ENCODE measurements at places on chromosomes 4 and X. TPM values are rescaled to one million over a fixed set of nuclear protein-coding genes. Genes with fewer than 3 reads are reported as not detected.

DNA sequence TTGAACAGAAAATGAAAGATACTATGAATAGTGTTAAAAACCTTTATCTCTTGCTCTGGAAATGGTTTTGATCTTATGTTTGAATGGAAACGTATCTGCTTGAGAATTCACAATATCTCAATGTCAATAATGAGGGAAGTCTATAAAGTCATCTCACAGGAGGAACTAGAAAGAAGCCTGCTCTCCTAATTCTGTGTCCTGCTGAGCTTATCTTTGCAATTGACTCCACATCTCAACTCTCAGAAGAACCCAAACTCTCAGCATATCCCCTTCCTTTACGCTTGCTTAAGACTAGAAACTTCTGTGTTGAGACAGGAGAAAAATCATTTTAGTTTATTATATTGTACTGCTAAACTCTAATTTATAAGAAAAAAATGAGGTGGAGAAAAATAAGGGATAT lies 8.3 kb upstream of the PF4V1 start:
- no peak overlapping the region for H3K27ac ChIP-seq
- no peaks in the 10 kb centered on the region for H3K36me3 ChIP-seq
- no peak overlapping the region for H3K4me3 ChIP-seq
- H3K4me1 ChIP-seq: no peaks in the 10 kb centered on the region
- H3K27me3 ChIP-seq: no peaks in the 10 kb centered on the region

DNA sequence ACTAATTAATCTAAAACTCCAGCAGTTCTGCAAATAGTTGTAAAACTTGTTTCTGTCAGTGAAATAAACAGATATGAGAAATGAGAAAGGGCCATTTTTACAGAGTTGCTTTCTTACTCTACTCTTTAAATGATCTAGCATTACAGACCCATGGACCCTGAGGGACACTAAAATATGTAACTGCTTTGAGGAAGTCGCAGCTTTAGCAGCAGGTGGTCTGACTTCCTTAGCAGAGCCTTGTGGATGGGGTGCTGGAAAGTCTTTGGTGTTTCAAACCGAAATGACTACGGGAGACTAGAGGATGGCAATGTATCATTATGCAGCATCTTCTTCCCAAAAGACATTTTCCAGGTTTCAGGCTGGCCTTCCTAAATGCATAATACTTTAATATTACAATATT lies 18.7 kb downstream of the SHISA3 start:
- no peak overlapping the region for H3K4me3 ChIP-seq
- no peaks in the 10 kb centered on the region for H3K36me3 ChIP-seq
- no peaks in the 10 kb centered on the region for H3K4me1 ChIP-seq
- H3K27me3 ChIP-seq: no peaks in the 10 kb centered on the region
- no peak for DNase-seq

- H3K27me3 ChIP-seq: no peaks in the 10 kb centered on the region
- H3K27ac ChIP-seq: peak overlapping the region; percentile 71
- peak; percentile 85 for DNase-seq
- H3K4me1 ChIP-seq: peaks cover 18% of the 10 kb centered on the region
These were observed 7.8 kb downstream of the RBM47 start for GRCh38 chr4:40621592-40622512.

The RAB33B gene
- 15.1 TPM for total RNA-seq

- H3K27ac ChIP-seq: no peak overlapping the region
- H3K4me1 ChIP-seq: no peaks in the 10 kb centered on the region
- H3K36me3 ChIP-seq: no peaks in the 10 kb centered on the region
- H3K4me3 ChIP-seq: no peak overlapping the region
These were observed 644.1 kb downstream of the MID1IP1 start for GRCh38 chrX:39445336-39445735.

DNA sequence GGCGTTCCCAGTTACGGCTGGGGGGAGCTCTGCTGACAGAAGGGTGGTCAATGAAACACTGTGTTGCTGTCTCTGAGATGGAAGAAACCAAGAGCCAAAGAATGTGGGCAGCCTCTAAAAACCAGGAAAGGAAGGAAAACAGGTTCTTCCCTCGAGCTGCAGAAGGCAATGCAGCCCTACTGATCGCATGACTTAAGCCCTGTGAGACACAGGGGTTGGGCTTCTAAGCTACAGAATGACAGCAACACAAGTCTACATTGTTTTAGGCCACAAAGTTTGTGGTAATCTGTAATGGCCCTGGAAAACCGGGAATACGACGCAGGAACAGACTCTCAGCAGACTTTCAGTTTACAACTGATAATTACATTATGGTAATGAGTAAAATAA lies 38.2 kb upstream of the MTNR1A start:
- no peak for DNase-seq
- no peak overlapping the region for H3K27ac ChIP-seq
- no peaks in the 10 kb centered on the region for H3K27me3 ChIP-seq
- H3K4me1 ChIP-seq: no peaks in the 10 kb centered on the region
- no peak overlapping the region for H3K4me3 ChIP-seq

- no peak overlapping the region for H3K27ac ChIP-seq
- H3K4me1 ChIP-seq: no peaks in the 10 kb centered on the region
- no peak for DNase-seq
- no peaks in the 10 kb centered on the region for H3K36me3 ChIP-seq
- no peaks in the 10 kb centered on the region for H3K27me3 ChIP-seq
- H3K4me3 ChIP-seq: no peak overlapping the region
These were observed 176.0 kb downstream of the BMPR1B start for GRCh38 chr4:94933799-94934198.

- DNase-seq: no peak
- H3K27me3 ChIP-seq: peaks cover 9% of the 10 kb centered on the region
- H3K4me1 ChIP-seq: no peaks in the 10 kb centered on the region
- no peaks in the 10 kb centered on the region for H3K36me3 ChIP-seq
- no peak overlapping the region for H3K4me3 ChIP-seq
- H3K27ac ChIP-seq: no peak overlapping the region
These were observed 4.0 kb downstream of the GABRA2 start for GRCh38 chr4:46385946-46386345.

- no peak overlapping the region for H3K4me3 ChIP-seq
- H3K4me1 ChIP-seq: no peaks in the 10 kb centered on the region
- H3K36me3 ChIP-seq: no peaks in the 10 kb centered on the region
- no peaks in the 10 kb centered on the region for H3K27me3 ChIP-seq
- no peak for DNase-seq
- no peak overlapping the region for H3K27ac ChIP-seq
These were observed 197.0 kb downstream of the BCOR start for GRCh38 chrX:39900777-39901170.

The LIMCH1 gene
- 8.3 TPM for total RNA-seq

- no peak overlapping the region for H3K4me3 ChIP-seq
- peak; percentile 46 for DNase-seq
- no peak overlapping the region for H3K27ac ChIP-seq
- no peaks in the 10 kb centered on the region for H3K36me3 ChIP-seq
These were observed 29.1 kb upstream of the TRO start for GRCh38 chrX:54891573-54891972.

The LRBA gene
- 18.9 TPM for total RNA-seq

DNA sequence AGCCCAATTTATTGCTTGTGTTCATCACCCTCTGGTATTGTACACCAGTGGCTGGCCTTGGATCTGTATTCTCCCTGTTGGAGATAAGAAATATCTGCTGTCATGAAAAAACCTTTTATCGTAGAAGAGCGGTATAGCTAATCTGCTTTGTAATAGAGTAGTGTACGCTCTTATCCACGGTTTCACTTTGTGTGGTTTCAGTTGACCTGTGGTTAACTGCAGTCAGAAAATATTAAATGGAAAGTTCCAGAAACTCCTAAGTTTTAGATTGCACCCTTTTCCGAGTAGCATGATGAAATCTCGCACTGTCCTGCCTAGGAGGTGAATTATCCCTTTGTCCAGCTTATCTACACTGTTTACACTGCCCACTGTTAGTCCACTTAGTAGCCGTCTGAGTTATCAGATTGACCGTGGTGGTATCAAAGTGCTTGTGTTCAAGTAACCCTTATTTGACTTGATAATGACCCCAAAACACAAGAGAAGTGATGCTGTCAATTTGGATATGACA lies 42.4 kb downstream of the KDM6A start:
- H3K27me3 ChIP-seq: no peaks in the 10 kb centered on the region
- no peak for DNase-seq
- H3K4me3 ChIP-seq: peak overlapping the region; percentile 34

The DOK7 gene
- 2.4 TPM for total RNA-seq

The EVC gene
- 2.6 TPM for total RNA-seq

DNA sequence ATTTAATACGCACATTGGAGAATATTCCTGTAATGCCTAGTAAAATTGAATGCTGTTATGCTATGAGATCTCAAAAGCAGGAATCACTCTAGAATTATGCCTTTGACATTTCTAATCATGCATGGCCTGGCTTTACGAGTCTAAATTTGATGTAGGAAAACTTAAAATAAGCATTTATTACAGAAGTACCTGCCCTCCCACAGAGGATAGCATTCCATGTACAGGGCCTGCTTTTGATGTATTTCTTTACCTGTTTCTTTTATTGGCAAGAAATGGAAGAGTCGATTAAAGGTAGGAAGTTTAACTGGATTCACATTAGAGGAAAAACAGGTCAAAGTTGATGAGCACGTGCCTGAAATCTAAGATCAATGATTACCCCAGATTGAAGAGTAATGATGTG lies 219.5 kb downstream of the PCDH7 start:
- no peak overlapping the region for H3K4me3 ChIP-seq
- H3K36me3 ChIP-seq: no peaks in the 10 kb centered on the region
- H3K4me1 ChIP-seq: no peaks in the 10 kb centered on the region
- no peak overlapping the region for H3K27ac ChIP-seq
- DNase-seq: no peak
- no peaks in the 10 kb centered on the region for H3K27me3 ChIP-seq

GRCh38 chr4:128974136-128974581 lies 119.2 kb downstream of the SCLT1 start:
- no peaks in the 10 kb centered on the region for H3K27me3 ChIP-seq
- no peak overlapping the region for H3K27ac ChIP-seq
- no peak overlapping the region for H3K4me3 ChIP-seq
- no peaks in the 10 kb centered on the region for H3K36me3 ChIP-seq
- no peak for DNase-seq

- H3K4me1 ChIP-seq: peaks cover 5% of the 10 kb centered on the region
- H3K36me3 ChIP-seq: no peaks in the 10 kb centered on the region
- peak overlapping the region; percentile 71 for H3K4me3 ChIP-seq
- no peak for DNase-seq
- peak overlapping the region; percentile 88 for H3K27ac ChIP-seq
- no peaks in the 10 kb centered on the region for H3K27me3 ChIP-seq
These were observed 1.3 kb downstream of the ARSJ start for GRCh38 chr4:113978105-113978504.

GRCh38 chr4:123922847-123923246 lies 526.3 kb downstream of the SPRY1 start:
- H3K36me3 ChIP-seq: no peaks in the 10 kb centered on the region
- H3K27me3 ChIP-seq: no peaks in the 10 kb centered on the region
- DNase-seq: no peak
- H3K27ac ChIP-seq: no peak overlapping the region
